ENCODE measurements at places on chromosomes 12 and 14.

- DNase-seq, result no peak
Observed at GRCh38 chr12:27595231-27595642, 71.2 kb downstream of the PPFIBP1 start.

DNA sequence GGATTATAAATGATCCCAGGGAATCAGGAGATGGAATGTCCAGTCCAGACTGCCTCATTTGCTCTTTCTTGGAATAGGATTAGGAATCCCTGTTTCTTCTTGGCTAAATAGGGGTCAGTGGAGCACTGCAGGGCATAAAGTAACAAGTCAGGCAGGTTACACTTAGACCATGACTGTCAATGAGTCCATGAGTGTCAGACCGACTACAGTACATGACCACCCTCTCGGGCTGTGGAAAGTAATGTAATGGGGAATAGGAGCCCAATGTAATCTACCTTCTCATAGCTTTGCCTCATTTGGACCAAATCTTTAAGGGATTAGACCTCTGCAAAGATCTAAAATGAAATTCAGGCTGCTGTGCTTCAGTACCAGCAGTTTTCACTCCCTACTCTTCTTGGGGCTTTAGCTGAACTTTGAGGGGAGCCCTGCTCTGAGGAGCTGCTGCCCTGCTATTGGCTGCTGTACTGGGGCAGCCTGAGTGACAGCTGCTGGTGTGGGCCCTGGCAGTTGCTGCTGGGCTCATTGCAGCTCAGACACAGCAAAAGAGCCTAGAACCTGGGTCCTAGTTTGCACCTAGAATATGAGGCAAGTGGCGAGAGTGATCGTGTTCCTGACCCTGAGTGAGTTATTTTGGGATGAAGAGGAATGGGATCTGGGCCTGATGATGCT, 62.2 kb upstream of the OR4E1 start:
- DNase-seq, result no peak

GRCh38 chr12:15372352-15372751, 50.0 kb downstream of the PTPRO start:
- DNase-seq, result no peak

DNA sequence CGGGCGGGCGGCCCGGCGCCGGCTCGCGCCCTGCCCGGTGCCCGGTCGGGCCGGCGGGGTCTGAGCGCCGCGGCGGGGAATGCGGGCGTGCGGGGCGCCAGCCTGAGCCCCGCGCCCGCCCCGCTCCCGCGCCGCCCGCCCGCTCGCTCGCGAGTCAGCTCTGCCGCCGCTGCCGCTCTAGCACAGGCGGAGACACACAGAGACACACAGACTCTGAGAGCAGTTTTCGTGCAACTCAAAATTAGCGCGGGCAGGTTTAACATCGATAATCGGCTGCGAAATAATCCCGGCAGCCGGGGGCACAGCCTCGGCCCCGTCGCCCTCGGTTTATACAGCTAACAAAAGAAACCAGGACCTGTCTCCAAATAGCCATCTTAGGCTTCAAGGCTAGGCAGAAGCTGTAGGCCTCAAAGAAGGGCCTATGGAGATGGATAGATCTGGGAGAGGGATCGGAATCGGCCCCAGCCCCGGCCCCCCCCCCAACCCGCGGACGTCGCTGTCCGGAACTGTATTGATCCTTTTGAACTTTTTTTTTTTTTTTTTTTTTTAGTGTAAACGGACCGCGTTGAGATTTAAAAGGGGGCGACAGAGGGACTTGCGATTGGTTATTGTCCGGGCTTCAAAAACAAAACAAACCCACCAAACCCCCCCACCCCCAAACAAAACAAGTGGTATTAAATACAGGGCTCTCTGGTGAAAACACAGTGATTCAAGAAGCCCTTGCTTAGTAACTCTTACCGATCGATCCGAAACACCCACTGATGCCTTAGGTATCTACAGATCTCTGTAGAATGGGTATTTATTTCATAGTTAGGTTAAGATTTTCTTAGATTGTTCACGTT, 1.1 kb downstream of the ARID2 start:
- DNase-seq, result peak; percentile 45

DNA sequence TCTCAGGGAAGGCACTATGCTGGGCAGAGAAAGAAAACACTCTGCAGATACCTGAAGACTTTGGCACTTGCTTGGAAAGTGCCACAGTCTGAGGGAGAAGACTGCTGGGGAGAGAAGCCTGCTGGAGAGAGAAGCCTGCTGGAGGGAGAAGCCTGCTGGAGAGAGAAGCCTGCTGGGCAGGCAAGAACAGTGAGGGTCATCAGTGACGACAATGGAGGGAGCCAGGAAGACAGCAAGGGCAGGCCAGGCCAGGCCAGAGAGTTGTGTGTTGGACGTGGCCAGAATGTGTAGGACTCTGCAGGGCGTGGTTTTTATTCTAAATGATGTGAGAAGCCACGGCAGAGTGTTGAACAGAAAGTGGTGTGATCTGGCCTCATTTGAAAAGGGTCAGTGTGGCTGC, 185.3 kb upstream of the ABCD2 start:
- no peak for DNase-seq

GRCh38 chr14:39467889-39468524, 35.8 kb upstream of the FBXO33 start:
- DNase-seq, result peak; percentile 58

DNA sequence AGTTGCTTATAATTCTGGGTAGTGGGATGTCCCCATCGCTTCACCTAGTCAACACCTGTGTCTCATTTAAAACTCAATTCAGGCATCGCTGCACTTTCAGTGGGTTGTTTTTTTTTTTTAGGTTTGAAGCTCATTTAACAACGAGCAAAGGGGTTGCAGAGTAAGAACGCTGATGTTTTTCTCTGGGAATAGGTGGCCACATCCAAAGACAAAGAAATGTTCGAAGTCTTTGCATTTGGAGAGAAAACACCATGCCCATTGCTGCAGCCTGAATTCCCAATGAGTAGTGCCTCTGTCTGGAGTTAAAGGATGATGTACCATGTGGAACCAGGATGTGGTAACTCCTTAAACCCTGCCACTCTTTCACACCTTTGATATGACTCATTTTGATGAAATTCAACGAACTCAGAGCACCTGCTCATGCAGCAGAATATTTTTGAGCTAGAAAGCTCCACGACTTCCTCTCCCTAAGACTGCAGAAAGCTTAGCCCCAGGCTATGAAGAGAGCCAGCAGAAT, 35.1 kb upstream of the BATF start:
- no peak for DNase-seq

DNA sequence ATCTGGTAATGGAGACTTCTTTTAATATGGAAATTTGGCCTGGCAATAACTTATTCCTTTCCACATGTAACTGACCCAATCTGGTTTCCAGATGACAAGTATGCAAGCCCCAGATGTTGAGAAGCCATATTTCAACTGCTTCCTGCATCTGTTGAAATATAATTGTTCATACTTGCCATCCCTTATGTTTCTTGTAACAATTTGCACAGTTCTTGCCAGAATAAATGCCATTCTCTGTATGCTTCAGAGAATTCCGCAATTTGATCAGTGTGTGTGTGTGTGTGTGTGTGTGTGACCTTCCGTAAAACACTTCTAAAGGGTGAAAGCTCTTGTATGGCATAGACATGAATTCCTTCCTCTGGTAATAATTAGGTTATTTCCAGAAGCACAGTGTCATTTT, 1.8 kb upstream of the CLEC2A start:
- no peak for DNase-seq

- no peak for DNase-seq
Observed at GRCh38 chr12:115749071-115749841, 528.2 kb downstream of the MED13L start.

DNA sequence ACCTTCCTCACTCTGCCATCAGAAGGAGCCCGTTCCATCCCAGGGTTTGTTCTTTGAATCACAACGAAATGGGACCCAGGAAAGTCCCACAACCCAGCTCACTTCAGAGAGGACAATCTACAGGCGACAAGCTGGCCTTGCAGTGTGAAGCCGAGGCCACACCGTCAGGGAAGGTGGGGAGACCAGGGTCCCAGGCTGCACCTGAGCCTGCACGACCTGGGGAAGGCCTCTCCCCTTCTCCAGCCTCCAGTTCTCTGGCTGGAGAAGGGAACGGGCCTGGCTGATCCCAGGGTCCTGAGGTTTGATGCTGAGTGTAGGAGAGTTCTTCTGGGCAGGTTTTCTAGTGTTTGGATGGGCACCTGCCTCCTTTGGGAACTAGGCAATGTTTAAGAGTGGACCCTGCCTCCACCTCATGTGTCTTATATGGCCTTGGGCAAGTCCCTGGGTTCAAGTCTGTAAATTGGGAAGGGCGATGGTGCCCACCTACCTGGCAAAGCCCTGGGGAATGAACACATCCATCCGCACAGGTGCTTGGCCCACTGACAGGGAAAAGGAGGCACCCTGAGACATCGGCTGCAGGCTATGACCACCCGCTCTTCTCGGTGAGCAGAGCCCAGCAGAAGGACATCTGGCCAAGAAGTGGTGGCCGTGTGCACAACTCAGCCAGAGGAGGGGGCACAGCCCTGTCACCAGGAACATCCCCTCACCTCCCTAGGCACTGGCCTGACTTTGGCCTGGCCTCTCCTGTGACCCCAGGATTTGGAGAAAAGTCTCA, 77.9 kb upstream of the BCL11B start:
- DNase-seq, result no peak

DNA sequence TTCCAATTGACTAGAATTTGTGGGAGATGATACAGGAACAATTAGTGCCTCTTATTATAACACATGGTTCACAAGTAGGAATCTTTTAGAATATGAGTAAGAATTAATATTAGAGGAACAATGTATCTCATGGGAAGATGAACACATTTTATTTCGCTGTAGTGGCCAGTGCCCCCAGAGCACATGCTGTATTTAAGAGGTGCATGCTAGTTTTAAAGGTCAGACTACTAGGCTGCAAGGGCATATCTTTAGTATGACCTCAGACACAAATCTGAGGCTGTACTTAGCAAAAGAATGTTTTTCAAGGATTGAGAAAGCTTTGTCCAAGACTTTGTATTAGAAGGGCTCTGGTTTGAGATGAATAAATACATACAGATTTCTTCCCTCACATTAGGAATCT, 586.9 kb downstream of the CCER1 start:
- DNase-seq, result no peak

DNA sequence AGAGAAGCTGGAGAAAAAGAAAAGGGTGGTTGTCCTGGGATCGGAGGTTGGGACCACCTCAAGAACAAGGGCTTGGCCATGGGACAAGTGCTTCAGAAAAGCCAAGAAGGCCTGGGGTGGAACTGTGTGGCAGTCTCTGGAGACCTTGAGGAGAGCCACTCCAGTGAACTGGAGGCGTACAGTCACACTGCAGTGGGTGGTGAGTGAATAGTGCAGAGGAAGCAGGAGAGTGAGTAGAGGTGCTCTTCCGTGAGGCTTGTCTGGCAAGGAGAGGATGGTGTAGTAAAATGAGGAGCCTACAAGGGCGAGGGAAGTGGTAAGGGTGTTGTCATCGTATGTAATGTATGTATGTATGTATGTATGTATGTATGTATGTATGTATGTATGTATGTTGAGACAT, 20.9 kb downstream of the RASSF3 start:
- no peak for DNase-seq

- no peak for DNase-seq
Observed at GRCh38 chr12:3476403-3476802, 14.6 kb upstream of the PRMT8 start.

DNA sequence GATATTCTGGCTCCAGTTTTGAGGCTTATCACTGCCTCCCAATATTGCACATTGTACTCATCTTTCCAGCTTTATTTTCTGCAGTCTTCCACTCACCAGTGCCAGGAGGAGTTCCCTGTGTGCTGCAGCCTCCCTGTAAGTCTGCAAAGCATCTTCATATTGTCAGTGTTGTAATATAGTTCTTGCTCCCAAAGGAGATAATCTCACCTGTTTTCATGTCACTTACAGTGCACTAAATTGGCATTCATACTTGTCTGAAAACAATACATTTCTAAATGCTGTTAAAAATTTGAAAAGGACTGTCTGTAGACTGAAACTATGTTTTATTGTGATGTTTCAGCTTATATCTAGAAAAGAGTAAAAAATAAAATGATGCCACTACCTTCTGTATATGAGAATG, 146.8 kb upstream of the TMTC1 start:
- DNase-seq, result no peak

- DNase-seq, result no peak
Observed at GRCh38 chr14:37081218-37081617, 91.2 kb downstream of the SLC25A21 start.

GRCh38 chr12:93708952-93709351, 31.8 kb downstream of the CRADD start:
- DNase-seq, result no peak

GRCh38 chr12:95322326-95322725, 104.7 kb downstream of the VEZT start:
- DNase-seq, result no peak

DNA sequence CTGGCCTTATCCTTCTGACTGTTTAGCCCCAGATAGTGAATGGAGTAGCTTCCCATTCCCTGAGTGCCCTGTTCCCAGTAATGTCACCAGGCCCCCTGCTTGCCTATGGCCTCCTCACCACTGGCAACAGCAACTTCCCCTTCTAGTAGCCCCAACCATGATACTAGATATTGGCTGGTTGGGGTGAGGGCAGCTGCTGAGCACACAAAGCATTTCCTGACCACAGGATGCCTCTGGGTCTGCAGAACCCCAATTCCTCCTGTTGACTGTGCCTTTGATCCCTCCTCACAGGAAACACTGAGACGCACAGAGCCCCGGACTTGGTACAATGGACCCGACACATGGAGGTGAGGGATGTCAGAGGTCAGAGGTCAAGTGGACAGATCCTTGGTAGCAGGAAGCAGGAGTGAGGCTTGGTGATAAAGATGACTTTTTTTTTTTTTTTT, 597 bp downstream of the SOAT2 start:
- no peak for DNase-seq

DNA sequence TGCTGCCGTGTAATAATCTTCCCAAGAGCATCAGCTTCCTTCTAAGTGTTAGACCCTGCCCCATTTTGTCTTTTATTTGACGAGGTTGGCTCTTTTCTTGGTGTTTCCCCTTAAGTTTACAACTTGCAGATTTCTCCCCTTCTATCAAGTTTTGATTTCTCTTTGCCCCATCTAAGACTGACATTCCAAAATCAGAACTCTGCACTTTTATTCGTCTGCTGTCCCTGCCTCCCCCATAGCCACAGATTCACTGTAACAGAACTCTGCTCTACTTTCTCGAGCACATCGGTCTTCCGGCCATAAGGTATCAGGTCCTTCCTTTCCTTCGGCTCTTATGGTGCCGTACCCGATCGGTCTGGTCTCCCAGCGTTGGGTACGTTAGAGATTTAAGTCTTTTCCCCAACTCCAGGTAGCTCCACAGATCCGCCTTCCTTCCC, 563 bp downstream of the DCP1B start:
- no peak for DNase-seq

DNA sequence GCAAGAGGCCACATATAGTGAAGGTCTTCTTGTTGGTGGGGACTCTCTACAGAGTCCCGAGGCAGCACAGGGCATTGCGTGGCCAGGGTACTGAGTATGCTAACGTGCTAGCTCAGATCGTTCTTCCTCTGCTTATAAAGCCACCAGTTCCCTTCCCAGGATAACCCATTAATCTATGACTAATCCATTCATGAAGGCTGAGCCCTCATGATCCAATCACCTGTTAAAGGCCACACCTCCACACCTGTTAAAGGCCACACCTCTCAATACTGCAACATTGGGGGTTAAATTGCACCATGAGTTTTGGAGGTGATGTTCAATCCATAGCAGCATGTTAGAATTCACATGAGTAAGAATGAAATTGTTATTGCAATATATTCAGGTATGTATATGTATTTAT, 12.8 kb upstream of the YARS2 start:
- DNase-seq, result no peak

- DNase-seq, result no peak
Observed at GRCh38 chr12:13654456-13654855, 326.9 kb downstream of the GRIN2B start.

All from SHP77 (cell line).